Renal cortical epithelial cell (primary cell): ENCODE measurements at places on chromosomes 2 and 18.
A peak's percentile ranks its signal among the peaks of the same experiment; 100 is the strongest.

DNA sequence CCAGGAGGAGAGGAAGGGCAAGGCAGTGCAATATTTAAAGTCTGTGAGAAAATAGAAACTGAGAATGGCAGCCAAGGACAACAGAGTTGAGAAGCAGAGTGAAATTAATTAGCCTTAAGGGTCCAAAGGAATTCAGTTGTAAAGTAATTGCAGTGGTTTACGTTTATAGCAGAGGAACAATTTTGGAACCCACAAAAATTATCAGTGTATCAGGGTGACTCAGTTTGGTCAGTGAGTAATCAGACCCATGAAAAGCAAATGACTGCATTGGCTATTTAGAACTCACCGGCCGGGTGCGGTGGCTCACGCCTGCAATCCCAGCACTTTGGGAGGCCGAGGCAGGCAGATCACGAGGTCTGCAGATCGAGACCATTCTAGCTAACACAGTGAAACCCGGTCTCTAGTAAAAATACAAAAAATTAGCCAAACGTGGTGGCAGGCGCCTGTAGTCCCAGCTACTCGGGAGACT lies 245.8 kb upstream of the SLC39A10 start:
- peak; percentile 54 for DNase-seq

GRCh38 chr18:79400091-79400590 lies 4.4 kb downstream of the NFATC1 start:
- DNase-seq: no peak

GRCh38 chr2:31207790-31208189 lies 9.5 kb downstream of the CAPN14 start:
- peak; percentile 59 for DNase-seq

- DNase-seq: peak; percentile 96
These were observed 11.3 kb downstream of the STK17B start for GRCh38 chr2:196160101-196160500.

DNA sequence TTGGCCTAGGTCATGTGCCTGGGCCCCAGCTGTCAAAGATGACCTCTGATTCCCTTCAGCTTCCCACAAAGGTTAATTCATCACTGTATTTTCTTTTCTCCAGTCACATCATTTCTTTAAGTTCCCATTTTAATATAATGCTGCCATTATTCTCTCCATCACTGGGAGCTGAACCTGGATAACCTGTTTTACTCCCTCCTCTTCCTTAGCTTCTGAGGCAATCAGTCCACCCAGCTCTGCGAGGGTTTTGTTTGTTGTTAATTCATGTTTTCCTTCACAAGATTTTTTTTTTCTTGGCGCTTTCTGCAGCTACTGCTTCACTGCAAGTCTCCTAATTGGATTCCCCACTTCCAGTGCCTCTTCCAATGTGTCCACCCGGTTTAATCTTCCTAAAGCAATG lies 5.1 kb upstream of the EML4 start:
- no peak for DNase-seq

GRCh38 chr2:40130251-40130994 lies 321.5 kb downstream of the SLC8A1 start:
- no peak for DNase-seq

DNA sequence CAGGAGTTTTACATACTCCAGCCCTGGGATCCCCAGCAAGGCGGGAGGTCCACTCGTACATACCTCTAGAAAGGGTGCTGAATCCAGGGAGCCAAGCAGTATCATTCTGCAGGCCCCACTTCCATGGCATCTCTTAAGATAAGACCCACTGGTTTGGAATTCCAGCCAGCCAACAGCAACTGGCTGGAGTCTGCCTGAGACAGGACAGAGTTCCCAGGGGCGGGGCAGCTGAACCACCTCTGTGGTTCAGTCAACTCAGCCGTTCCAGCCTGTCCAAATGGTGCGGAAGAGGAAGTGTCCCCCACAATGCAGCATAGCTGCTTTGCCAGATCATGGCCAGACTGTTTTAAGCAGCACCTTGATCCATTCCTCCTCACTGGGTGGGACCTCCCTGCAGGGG lies 33.2 kb downstream of the ZNF892 start:
- no peak for DNase-seq

GRCh38 chr2:10740226-10740625 lies 18.8 kb downstream of the ATP6V1C2 start:
- no peak for DNase-seq

DNA sequence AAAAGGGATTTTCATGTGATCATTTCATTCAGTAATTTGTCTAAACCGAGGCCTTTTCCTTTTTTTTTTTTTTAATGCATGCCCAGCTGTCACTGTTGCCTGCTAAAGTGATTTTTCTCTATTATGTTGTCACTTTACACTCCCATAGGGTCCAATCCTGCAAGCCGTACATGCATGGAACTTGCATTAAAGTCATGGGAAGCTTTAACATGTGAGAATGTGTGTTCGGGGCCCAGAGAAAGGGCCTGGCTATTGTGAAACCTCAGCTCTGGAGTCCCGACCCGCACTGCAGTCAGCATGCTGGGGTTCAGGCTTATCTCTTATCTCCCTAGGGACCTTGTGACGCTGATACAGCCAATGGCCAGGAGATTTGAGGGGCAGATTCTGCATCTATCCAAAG lies 474.6 kb downstream of the SLC4A3 start:
- no peak for DNase-seq

DNA sequence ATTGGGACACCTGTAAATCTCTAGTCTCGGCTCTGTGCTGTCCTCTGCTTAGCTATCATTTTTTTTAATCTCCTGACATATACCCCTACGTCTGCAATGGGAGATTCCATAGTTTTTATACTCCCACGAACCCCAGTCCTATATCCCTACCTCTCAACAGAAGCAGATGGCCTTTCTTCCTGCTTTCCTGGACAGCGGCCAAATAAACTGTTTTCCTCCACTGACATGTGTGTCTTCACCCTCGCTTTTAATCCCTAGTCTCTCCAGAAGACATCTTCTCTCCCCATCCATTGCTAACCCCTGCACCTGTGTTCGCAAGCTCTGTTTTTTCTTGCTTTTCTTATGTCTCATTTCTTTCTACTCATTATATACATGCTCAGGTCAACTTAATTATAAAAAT lies 395.4 kb downstream of the EPHA4 start:
- no peak for DNase-seq

DNA sequence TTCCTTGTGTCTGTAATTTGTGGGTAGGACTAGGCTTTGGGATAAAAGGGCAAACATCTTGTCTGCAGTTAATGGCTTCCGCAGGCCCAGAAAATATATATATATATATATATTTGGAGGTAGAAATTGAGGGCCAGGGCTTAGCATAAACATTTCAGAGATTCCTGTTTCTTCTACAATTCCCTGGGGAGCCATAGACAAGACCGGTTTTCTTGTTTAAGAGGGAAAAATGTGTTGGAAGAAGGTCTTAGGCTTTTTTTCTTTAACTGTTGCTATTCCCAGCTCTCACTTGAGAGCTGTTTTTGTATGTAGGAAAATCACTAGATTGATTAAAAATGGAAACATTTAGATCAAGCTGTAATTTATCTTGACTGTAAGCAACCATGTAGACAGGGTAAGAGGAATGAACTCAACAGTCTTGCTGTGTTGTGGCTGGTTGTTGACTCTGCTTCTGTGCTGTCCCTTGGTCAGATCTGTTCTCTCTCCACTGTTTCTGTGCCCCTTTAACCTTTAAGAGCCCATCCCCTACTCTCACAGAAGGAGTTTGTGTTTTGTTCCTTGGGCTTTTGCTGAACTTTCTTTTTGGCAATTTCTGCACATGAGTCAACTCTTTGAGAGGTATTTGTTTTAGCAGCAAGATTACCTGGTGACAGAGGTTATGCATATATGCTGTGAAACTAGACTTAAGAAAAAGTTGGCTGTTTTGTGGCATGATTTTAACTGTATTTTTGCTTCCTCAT lies 58.3 kb downstream of the EFEMP1 start:
- DNase-seq: peak; percentile 63

- DNase-seq: no peak
These were observed 6.7 kb upstream of the ADCY3 start for GRCh38 chr2:24926602-24927252.

DNA sequence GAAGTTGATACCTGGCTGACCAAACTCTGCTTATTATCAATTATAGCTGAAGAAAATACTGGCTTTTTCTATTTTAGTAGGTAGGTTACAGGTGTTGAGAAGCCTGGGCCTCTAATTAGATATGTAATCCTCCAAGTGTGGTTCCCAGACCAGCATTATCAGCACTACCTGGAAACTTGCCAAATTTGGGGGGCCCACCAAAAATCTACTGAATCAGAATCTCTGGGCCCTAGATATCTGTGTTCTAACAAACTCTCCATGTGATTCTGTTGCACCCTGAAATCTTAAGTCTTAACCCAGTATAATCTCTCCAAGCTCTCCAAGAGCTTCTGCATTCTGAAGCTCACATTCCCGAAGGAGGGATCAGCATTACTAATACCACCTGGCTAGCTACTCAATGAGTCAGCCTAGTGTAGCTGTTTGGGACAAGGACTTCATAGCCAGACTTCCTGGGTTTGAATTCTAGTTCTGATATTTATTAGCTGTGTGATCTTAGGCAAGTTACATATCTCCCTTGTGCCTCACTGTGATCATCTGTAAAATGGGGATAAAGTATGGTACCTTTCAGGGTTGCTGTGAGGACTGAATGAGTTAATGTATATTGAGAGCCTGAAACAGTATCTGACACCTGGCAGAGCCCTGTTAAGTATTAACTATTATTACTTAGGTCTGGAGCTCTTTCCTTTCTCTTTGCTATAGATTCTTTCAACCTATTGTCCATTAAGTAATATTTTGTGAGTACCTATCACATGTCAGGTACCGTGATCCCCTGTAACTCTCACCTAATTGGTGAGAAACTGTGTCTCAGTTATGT lies 94.1 kb upstream of the CD302 start:
- DNase-seq: peak; percentile 92

- DNase-seq: peak; percentile 2
These were observed 327.1 kb downstream of the CELF4 start for GRCh38 chr18:37238282-37239108.

DNA sequence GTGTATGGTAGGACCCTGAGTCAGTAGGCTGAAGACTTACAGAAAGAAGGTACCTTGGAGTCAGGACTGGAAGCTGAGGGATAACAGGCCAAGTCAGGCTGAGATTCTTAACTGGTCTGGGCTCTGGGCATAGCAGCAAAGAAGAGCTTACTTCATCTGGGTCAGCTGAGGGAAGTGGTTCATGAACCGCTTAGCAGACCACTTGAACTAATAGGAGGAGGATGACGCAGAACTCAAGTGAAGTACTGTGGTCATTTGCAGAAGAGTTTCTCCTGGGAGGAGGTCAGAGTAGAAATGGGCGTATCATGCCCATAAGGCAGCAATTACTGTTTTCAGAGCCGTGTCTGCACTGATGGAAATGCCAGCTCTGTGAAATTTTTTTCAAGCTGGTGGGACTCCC lies 164.5 kb downstream of the LCLAT1 start:
- peak; percentile 23 for DNase-seq

DNA sequence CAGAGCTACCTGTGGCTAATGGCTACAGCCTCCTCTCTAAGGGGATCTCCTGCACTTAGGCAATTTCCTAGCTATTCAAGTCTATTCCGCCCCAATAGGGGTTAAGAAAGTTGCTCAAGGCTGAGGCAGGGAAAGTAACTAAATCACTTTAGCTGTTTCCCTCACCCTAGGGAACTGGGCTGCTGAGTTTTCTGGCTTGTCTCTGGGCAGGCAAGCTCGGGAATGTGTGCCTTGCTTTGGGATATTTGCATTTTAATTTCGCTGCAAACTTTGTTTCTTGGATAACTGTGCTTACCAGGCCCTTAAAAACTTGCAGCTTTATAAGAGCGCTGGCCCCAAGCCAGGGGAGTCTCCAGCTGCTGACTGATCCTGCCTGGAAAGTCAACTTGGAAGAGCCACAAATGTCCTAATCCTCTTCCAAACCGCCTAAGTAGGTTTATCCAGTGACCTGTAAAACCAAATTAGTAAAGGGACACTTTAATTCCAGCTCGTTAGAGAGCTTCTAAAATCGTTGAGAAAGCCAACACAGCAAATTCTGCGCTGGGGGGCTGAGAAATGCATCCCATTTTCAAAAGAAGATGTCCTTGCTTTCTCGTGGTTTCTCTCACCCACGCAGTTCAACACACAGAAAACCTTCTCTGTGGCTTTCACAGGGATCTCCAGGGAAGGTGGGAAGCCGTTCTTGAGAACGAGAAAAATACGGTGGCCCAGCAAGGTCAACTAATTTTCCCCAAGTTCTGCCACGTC lies 59.5 kb upstream of the SP3 start:
- peak; percentile 78 for DNase-seq

DNA sequence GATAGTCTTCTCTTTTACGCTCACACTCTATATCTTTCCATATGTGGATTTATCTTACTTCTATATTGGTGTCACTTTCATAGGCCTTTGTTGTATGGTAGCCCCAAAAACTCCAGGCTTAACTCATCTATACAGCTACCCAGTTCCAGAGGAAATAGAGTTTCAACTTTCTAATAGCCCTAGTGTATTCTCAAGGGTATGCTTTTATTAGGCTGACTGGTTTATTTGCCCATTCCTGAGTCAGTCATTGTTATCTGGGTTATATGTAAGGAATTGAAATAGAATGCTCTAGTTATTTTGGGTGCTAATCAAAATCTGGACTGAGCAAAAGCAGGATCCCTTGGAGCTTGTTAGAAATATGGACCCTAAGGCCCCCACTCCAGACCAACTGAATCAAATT lies 307.4 kb upstream of the KCNJ3 start:
- no peak for DNase-seq

GRCh38 chr2:197997083-197997541 lies 192.7 kb downstream of the PLCL1 start:
- no peak for DNase-seq
